ENCODE measurements at places on chromosomes 7 and 10. TPM values are rescaled to one million over a fixed set of nuclear protein-coding genes. Genes with fewer than 3 reads are reported as not detected.

DNA sequence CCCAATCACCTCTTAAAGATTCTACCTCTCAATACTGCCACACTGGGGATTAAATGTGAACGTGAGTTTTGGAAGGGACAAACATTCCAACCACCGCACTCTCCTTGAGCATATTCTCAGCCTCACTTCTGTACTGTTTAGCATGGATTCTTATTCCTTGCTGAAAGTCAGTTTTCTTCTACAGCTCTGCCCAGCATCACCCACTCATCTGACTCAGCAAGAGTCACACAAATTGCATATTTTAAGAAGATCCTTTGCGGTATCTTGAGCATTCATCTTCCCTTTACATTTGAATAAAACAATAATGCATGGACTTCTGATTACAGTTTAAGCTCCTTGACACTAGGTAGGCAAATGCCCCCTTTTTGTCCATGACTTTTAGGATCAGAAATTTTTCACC is 251.6 kb upstream of the MKLN1 start:
- no peak for DNase-seq

DNA sequence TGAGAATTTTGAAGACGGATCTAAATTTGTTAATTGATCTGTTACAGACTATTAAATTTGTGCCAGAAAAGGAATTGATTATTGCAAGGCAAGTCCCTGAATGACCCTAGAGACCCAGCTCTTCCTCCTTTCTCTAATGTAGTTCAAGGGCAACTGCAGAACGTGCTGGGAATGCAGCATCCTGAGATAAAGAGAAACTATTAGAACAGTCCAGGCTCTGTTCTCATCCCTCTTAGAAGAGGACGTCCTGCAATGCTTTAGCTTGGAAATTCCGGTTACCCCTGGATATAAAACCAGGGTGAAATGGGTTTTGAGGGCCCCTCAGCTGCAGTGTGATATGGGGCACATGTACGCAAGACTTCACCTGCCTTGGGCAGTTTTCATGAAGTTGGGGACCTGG is 67.3 kb downstream of the PTN start:
- DNase-seq = no peak

Gene IQUB
- polyA plus RNA-seq = 0.05 TPM

Gene PDE1C
- 19.6 TPM for polyA plus RNA-seq

Gene MTERF1
- 7.1 TPM for polyA plus RNA-seq

Gene TCF7L2
- polyA plus RNA-seq = 11.3 TPM

DNA sequence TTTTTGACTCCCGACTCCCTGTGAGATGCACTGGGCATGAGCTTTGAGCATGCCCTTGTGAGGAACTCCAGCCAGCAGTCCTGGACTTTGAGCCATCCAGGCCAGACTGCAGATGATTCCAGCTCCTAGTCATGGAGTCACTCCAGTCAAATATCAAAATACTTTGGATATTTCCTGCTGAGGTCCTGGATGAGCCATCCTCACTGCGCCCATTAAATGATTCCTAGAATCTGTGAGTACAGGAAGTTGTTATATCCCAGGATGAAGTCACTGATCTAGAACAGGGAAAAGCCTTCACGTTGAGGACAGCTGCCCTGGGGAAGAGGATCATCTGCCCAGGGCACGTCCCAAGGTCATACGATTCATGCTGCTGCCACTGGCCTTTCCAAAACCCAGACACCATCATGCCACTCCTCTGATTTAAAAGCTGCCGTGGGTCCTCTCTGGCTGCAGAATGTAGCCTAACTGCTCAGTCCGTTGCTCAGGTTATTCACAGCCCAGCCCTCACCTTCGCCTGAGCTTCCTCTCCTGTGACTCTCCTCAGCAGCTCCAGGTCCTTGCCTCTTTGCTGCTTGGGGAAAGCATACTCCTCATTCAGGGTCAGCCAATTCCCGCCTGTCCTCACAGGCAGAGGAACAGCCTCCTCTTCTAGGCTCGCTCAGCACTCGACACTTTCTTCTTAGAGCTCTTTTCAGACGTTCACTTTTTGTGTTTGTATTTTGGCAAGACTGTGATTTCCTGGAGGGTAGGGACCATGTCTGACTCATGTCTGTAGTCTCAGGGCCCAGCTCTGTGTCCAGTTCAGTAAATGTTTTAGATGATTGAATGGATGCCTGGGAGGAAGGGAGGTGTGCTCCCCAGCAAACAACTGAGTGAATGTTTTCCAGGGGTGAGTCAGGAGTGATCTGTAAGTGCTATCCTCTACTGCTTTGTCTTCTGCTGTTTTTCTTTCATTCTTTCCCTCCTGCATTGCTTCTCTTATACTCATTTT is 157.8 kb downstream of the SNX10 start:
- no peak for DNase-seq

DNA sequence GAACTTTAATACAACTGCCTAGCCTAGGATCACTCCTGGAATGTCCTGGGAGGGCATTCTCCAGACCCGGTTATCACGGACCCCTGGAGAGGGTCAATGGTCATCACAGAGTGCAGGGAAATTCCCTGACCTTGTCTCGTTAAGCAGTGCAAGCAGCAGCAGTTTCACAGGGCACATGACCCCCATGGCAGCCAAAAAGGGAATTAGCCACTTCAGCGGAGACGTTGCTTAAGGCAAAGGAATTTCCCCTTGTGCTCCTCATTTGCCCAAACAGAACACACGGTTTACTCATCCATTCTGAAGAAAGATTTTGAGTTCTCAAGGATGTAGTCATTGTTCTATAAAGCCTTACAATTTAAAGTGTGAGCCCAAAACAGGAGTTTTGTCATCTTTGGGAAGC is 260.3 kb downstream of the SNX13 start:
- peak; percentile 80 for DNase-seq

GRCh38 chr7:155223503-155223902 is 74.2 kb upstream of the INSIG1 start:
- no peak for DNase-seq

- no peak for DNase-seq
Measured at GRCh38 chr10:53434413-53434812, 661.8 kb upstream of the MBL2 start.

Gene KDM7A
- 4.3 TPM for polyA plus RNA-seq

DNA sequence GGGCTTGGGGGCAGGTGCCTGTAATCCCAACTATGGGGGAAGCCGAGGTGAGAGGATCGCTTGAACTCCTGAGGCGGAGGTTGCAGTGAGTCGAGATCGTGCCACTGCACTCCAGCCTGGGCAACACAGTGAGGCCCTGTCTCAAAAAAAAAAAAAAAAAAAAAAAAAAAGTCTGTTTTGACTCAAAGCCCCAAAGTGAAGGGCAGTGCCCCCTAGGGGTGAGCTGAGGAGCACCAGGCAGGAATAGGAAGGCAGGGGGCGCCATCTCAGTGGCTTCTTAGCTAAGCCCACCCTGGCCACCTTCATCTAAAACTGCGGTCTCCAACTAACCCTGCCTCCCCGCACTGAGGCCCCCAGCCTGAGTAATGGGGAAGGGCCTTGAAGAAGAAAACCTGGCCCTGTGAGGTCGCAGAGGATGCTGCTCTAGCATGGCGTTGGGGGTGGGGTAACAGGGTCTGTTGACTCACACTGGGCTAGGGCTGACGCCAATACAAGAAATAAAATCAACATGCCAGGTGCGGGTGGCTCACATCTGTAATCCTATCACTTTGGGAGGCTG is 9.8 kb downstream of the PODXL start:
- DNase-seq = no peak

DNA sequence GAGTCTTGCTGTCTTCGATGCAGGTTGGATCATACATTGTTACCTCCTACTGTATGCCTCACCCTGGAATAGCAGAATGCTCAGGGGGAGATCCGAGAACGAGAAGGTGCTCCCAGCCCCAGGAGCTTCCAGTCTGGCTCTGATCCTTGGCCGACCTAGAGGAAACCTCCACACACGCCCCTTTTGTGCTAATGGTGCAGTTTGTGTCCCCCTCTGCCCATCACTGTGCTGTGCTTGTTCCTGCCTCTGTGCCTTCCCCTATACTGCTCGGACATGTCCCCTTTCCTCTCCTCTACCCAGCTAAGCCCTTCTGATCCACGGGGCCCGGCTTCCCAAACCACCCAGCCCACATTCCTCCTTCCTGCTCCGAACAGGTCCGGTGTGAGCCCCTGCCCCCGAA is 32.5 kb downstream of the ZNF775 start:
- no peak for DNase-seq

Gene GARIN1A
- polyA plus RNA-seq = 0.67 TPM

GRCh38 chr10:111856631-111857030 is 326.9 kb downstream of the GPAM start:
- no peak for DNase-seq

DNA sequence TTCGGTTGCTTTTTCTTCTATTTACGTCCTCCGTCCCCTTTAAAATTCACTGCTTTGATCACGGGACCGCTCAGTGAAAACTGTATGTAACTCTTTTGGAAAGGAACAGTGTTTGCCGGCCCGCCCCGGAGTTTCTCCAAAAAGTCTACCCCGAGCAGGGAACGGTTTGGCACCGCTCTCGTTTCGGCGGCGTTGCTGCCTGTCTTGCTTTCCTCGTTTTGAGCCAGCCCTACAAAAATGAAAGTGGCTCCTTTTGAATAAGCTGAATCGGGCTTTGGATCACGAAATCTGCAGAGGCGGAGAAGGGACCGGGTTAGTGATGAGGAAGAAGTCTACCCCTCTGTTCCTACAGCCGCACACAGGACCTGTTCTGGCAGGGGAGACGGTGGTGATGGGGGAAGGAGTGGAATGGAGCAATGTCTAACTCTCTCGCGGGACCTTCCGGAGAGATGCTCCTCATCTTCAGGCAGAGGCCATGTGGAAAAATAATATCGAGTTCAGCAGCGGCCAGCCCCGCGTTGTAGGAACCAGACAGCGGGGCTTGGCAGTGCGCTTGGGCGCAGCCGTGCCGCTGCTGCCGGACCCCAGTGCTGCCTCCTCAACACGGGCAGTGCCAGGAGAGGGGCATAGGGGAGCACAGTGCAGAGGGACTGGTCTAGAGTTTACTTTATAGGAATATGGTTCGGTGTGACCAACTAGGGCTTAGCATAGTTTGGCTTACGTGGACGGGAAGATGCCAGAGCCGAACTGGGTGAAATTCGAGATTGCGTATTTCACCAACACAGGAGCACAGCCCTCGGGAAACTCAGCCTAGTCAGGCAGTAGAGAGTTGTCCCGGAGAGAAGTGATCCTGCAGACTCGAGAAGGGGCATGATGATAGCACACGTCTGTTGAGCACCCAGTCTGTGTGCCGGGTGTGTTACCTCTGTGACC is 1.4 kb downstream of the HTRA1 start:
- DNase-seq = no peak

Gene CCDC3
- 0.02 TPM for polyA plus RNA-seq

DNA sequence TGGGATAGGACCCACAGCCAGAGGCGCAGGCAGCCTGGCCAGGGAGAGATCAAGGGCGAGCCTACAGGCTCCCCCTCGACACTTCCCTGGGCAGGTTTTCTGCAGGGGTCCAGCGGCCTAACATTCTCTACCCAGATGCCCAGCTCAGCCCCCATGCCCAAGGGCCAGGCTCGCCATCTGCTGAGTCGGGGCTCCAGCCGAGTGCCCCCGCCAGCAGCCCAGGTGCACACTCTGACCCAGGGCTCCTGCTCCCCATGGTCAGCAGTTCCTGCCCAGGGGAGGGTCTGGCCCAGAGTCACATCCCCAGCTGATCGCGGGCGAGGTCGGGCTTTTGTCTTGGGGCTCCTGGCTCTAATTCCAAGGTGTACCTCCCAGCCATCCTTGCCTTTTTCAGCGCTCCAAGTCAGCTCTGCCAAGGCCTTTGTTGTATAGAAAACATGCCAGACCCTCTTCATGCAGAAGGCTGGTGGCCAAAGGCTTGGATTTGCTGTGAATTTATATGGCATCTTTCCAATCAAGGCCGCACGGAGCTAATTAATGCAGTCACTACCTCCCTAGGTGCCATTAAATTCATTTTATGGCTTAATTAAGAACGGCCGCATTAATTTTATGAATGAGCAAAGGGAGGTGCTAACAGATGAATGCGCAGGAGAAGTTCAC is 120.6 kb downstream of the LRRC18 start:
- DNase-seq = no peak

DNA sequence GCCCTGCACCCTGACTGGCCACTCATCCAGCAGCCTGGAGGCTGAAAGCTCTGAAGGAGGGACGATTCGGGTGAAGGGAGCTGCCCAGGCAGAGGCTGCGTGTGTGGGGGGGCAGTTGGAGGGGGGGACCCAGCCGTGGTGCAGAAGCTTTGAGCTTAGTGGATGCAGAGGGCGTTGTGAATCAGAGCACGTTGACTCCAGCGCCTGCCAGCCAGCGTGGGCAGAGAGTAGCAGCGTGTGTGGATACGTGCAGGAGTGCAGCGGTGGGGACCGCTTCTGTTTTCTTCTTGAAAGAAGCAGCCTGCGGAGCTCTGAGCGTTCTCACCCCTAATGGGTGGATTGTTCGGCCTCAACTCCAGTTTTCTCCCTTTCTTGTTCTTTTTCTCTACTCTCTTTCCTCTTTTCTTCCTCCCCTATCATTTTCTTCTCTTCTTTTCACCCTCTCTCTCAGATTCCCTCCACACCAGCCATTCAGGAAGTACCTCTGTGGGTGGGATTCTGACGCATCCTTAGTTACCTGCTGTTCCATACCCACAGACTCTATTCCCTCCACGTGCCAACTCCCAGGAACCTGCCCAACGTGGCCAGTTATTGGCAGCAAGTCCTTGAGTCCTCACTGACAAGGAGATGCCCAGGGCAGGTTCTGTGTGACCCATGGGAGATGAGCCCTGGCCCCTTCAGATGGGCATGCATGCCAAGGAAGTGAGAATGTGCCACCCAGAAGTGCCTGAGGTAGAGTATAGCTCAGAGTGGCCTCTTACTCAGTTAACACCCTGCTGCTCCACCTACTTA is 47.4 kb downstream of the SORCS3 start:
- DNase-seq = no peak

Gene ADAM12
- 8.6 TPM for polyA plus RNA-seq

Gene STEAP4
- polyA plus RNA-seq = not detected

DNA sequence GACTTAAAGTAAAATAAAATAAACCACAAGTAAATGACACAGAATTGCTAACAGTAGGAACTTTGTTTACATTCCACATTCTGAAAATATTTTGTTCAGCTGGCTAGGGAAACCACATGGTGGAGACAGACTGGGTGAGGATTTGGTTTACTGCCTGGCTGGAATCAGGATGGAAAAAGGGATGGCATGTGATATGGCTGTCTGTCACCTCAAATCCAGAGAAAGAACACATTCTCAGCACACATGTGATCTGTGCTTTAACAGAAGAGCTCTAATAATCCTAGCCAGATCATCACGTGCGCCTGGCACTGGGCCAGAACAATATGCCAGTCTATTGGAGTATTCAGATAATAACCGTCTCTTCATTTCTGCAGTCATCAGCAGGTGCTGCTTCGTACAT is 90.9 kb upstream of the PIP4K2A start:
- DNase-seq = no peak
